Activated CD4-positive, alpha-beta memory T cell treated with anti-CD3 and anti-CD28 coated beads for 36 hours (primary cell): ENCODE measurements at places on chromosomes 13 and 19.

GRCh38 chr13:107170270-107170931 lies 602.5 kb upstream of the ARGLU1 start:
- DNase-seq, result no peak

- peak; percentile 54 for DNase-seq
Observed at GRCh38 chr19:19480688-19481087, 34.7 kb downstream of the TSSK6 start.

DNA sequence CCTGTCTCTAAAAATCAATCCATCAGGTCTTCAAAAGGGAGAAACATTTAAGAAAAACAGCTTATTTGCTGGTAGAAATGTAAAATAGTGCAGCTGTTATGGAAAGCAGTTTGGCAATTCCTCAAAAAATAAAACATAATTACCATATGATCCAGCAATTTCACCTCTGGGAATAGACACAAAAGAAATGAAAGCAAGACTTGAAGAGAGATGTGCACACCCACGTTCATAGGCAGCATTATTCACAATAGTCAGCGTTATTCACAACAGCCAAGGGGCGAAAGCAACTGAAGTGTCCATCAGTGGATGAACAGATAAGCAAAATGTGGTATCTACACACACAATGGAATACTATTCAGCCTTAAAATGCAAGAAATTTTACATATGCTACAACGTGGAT lies 45.1 kb upstream of the DOCK9 start:
- no peak for DNase-seq

DNA sequence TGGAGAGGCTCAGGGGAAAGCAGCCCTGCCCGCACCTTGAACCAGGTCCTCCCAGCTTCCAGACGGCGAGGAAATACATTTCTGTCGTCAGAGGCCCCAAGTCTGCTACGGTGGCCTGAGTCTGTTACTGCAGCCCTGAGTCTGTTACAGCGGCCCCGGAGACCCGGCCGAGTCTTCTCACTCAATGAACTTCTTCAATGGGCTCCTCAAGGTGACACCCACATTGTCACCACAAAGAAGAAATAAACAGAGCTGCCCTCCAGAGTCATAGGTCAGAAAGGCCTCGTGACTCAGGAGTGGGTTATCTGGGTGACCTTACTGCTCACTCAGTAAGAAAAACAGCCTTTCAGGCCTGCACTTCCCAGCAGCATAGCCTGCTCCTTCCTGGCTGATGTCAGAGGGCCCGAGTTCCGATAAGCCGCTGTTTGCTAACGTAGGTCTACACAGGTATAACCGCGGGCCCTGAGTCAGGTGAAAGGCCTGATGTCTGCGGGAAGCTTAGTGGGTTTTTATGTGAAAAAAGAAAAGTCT lies 66.9 kb upstream of the TM9SF2 start:
- peak; percentile 93 for DNase-seq

DNA sequence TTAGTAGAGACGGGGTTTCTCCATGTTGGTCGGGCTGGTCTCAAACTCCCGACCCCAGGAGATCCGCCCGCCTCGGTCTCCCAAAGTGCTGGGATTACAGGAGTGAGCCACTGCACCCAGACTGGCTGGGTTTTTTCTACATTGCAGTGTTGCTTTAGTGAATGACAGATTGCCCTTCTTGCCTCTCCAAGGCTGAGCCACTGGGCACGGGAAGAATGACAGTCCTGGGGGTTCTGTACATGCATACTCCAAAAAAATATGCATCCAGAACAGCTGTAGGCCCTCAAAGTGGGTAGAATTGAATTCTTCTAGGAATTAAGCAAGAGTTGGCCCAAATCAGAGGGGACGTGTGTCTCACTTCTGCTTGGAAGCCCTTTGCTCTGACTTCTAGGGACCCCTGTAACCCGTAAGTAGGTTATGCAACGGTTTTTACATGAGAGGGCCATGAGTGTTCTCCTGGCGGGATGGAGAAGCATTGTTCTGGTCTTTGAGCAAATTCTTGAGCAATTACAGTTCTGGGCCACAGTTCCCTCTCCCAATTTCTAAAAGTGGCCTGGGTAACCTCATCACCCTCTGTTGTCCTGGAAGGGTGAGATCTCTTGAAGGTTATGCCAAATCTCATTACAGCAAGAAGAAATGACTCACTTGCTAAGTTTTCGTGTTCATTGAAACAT lies 3.6 kb downstream of the ACTN4 start:
- DNase-seq, result no peak

GRCh38 chr13:112713517-112714253 lies 23.8 kb downstream of the ATP11A start:
- no peak for DNase-seq

DNA sequence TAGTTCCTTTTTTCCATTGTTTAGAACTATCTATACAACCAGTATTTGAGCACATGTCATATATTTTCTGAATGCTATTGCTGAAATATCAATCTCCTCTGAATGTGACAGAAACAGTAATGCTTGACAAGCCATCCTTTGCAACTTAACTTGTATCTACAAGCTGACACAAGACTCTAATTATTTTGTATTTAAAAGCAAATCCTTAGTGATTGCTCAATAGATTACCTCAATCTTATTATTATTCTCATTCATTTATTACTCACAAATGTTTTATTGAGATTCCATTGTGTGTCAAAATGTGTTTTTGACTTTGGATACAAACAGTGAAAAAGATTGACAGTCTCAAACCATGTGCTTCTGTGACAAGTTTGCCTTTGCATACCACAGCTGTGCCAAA lies 787.8 kb upstream of the PRR20A start:
- no peak for DNase-seq

GRCh38 chr19:8592231-8593009 lies 15.2 kb upstream of the MYO1F start:
- peak; percentile 99 for DNase-seq

DNA sequence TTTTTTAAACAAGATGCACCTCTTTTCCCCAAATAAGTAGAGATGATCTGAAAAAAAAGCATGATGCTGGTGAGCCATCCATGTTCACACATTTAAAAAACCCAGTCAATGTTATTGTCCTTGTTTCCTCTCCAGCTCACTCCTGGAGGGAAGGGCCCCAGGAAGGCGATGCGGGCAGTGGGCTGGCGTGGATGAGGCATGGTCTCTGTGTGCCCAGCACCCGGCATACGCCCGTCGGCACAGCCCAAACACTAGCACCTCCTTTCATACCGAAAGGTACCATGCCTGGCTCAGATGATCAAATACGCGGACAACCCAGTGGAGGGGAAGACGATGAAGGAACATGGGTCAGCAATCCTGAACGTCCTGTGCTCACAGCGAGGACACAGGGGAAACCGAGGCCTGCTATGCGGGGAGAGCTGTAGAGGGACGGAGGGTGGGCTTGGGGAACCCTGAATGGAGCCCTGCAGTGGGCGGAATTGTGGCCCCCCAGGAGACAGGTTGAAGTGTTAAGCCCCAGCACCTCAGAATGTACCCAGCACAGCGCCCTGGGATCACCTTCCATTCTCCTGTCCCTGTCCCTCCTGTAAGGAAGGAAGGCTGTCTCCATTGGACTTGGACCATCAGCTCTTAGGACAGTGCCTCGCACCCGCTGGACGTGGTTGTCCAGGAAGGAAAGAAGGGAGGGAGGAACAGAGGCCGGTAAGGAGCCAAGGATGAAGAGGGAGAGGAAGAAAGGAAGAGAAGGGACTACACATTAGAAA lies 49.4 kb downstream of the SOX1 start:
- DNase-seq, result no peak

DNA sequence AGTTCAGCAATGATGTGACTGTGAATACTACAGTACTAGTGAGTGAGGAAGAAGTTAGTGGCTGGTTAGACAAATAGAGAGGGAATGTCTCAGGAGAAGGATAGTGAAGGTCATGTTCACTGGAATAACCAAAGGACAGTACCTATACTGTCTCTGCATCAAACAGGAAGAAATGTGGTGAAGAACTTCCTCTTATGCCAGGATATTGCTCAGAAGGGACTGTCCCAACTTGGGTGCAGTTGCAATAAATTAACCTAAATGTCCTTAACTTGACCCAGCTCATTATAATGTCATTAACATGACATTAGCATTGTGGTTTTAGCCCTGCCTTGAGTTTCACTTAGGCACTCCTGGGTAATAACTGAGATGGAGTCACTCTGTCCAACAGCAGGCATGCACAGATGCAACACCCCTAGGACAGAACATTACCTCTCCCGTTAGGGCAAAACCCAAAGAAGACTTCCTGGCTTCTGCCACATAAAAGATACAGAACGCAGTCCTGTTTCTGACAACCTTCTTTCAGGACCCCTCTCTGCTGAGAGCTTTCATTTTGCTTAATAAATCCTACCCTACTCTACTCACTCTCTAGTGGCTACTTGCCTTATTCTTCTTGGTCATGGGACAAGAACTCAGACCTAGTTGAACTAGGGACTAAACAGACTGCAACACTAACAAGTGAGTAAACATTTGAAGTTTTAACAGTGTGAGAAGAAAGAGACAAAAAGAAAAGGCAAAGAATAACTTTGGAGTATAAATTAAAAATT lies 1591.6 kb upstream of the MIR17HG start:
- no peak for DNase-seq

- no peak for DNase-seq
Observed at GRCh38 chr13:25507841-25508240, 136.1 kb downstream of the ATP8A2 start.

- DNase-seq, result no peak
Observed at GRCh38 chr13:92640936-92641335, 585.7 kb upstream of the GPC6 start.

- DNase-seq, result no peak
Observed at GRCh38 chr13:110433014-110433413, 125.9 kb downstream of the COL4A2 start.

DNA sequence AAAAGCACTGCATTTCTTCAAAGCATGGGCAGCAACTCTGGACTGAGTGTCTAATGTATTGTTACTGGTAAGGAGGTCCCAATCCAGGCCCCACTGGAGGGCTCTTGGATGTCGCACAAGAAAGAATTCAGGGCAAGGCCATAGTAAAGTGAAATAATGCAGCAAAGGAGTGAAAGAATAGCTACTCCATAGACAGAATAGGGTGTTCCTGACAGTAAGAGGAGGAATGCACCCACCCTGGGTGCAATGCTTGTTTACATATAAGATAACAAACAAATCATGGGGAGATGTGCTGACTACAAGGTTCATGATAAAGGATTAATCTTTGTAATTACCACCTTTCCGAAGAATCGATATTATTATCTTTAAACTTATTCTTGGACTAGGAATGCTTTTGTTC lies 58.8 kb upstream of the ABCC4 start:
- DNase-seq, result no peak

- DNase-seq, result no peak
Observed at GRCh38 chr19:2527686-2528085, 51.8 kb downstream of the GADD45B start.

- no peak for DNase-seq
Observed at GRCh38 chr13:112779856-112780604, 90.2 kb downstream of the ATP11A start.

- DNase-seq, result no peak
Observed at GRCh38 chr13:32468502-32469142, 40.7 kb upstream of the N4BP2L1 start.

- no peak for DNase-seq
Observed at GRCh38 chr13:98033277-98034247, 80.1 kb downstream of the IPO5 start.

DNA sequence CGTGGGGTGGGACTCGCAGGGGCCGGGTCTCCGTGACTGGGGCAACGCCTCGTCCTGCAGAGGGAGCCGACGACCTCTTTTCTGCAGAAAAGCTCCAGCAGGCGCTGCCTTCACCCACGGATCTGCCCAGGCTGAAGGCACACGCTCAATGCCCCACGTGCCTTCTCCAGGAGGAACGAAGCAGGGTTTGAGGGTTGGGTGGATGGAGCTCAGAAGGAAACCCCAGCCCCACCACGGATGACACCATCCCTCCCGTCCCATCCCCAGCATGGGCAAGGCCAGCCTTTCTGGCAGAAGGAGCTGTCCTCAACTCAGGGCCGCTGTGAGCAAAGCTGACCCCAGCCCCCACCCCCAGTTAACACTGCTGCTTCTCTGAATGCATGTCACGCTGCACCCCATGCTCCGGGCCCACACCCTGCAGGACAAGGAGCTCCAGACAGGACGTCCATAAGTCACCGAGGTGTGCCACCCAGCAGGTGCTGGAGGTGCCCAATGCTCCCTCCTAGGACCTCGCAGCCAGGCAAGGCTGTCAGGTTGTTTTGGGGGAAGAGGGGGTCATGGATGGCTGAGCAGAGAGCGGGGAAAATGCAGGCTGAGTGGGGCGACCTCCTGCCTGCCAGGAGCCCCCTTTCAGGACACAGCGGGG lies 7.4 kb downstream of the C19orf25 start:
- peak; percentile 28 for DNase-seq

DNA sequence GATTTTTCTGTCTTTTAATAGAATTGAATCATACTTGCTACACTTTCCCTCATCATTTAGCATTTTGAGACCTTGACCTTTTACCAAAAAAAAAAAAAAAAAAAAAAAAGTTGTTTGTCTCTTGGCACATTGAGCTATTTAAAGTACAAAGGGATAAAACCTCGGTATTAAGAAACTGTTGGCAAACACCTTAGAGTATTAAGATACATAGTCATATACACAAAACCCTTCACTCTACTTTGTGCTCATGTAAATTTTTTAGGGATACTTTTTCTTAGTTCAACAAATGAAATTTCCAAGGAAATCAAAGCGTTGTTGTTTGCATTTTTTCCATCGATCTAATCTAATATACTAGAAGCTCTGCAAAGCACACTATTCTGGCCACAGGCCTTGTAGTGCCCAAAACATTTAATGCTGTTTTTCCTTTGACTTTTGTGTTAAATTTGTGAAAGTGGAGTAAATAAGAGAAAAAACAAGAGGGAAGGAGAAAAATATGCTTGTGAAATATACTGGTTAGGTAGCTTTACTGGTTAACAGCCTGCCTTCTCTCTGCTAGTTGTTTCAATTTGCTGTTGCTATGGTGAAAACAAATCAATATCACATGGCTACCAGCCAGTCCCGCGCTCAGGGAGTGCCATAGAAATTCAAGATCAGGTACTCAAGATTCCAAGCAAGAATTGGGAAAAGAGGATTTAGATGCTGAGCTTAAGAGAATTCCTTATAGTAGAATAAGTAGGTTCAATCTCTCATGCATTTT lies 2.6 kb downstream of the MBNL2 start:
- peak; percentile 50 for DNase-seq

DNA sequence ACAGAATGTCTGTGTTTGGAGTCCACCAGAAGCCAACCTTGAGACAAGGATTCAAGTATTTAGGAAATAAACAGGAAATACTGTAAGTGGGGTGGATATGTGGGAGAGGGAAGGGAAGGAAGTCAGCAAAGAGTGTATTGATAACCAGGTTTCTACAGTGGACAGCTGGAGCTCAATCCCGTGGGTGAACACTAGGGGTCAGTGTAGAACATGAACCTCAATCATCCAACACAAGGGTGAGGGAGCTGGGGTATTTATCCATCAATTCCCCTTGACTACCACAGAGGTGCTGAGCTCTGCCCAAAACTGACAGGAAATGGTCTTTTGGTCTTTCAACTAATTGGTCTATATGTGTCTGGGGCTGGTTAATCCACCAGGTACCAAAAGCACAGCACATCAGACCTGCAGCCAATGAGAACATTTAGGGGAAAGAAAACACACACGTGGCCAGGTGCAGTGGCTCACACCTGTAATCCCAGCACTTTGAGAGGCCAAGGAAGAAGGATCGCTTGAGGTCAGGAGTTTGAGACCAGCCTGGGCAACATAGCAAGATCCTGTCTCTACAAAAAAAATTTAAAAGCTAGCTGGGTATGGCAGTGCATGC lies 5.6 kb upstream of the SYDE1 start:
- DNase-seq, result peak; percentile 76

- DNase-seq, result no peak
Observed at GRCh38 chr13:95627590-95627989, 16.9 kb downstream of the DZIP1 start.
